ENCODE measurements at places on chromosomes 13 and 19.

DNA sequence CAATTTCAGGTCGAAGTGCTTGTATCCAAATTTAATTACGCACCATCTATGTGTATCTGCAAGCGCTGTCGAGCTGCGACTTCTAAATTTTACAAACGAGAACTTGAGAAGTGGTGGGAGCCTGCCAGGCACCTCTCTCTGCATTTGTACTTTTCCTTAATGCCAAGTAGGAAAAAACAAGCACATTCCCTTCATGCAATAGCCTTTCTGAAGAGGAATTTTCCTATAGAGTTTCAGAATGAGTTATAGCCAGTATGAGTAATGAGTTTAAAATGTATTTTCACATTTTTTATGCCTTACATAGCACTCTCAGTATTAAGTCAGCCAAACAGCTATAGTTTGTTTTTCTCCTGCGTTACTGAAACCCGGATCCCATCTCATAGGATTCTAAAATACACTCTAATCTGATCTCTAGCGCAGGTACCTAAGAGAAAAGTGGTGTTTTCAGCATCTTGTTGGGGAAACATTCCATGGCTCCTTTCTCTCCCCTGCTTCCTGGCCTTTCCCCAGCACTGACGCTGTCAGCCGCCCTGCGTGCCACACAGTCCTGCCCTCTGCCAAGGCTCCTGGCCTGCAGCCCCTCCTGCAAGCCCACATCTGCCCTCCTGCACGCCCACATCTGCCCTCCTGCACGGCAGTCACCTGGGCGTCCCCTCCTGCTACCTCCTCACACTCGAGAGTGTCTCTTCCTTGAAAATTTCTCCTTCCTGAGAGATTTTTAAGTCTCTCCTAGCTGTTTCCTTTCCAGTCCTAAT, 526.9 kb downstream of the MYO16 start:
- no peak for DNase-seq

- no peak for DNase-seq
Measured at GRCh38 chr13:44703371-44703770, 127.2 kb upstream of the TSC22D1 start.

- DNase-seq, result no peak
Measured at GRCh38 chr19:16945364-16945714, 56.5 kb downstream of the F2RL3 start.

GRCh38 chr19:38145623-38146022, 78.4 kb downstream of the DPF1 start:
- no peak for DNase-seq

- no peak for DNase-seq
Measured at GRCh38 chr19:45717983-45718650, 12.6 kb downstream of the FBXO46 start.

DNA sequence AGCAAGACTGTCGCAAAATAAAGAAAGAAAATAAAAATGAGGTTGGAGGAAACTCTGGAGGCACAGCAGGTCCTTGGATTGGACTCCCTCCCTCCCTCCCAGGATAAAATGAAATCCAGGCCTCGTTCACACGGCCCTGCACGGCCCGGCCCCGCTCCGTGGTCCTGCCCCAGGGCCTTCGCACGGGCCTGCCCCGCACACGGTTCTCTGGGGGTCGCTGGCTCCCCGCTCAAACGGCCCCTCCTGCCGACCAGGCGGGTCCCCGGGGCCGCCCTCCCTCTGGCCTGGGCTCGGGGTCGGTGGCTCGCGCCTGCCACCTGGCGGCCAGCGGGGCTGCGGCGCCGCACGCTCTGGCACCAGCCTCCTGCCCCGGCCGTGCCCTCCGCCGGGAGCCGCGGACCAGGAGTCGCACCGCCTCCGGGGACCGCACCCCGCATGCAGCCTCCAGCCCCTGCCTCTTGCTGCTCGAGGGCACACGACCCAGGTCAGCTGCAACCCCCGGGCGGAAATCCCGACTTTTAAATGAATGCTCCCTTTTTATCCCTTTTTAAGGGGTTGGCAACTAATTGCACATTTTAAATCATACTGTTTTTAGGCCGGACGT, 1.5 kb upstream of the WDR18 start:
- peak; percentile 84 for DNase-seq

GRCh38 chr19:38733241-38733492, 11.1 kb downstream of the CAPN12 start:
- no peak for DNase-seq

DNA sequence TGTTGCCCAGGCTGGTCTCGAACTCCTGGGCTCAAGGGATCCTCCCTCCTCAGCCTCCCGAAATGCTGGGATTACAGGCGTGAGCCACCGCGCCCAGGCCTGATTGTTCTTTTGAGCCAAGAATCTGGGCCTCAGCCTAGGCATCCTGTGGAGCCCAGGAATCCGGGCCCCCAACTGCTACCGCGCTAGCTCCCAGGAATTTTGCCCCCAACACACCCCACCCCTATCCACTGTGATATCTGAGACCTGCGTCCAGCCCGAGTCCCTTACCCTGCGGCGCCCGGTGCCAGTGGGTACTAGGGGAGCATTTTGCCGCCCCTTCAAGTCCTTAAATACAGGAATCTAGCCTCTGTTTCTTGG, 838 bp upstream of the MYADM start:
- DNase-seq, result no peak

- no peak for DNase-seq
Measured at GRCh38 chr19:45782820-45783785, 813 bp upstream of the DMPK start.

- DNase-seq, result peak; percentile 34
Measured at GRCh38 chr13:32581177-32581786, 5.0 kb upstream of the PDS5B start.

GRCh38 chr13:34779171-34779570, 162.9 kb upstream of the NBEA start:
- DNase-seq, result no peak

GRCh38 chr13:96191367-96191766, 101.5 kb downstream of the HS6ST3 start:
- no peak for DNase-seq

DNA sequence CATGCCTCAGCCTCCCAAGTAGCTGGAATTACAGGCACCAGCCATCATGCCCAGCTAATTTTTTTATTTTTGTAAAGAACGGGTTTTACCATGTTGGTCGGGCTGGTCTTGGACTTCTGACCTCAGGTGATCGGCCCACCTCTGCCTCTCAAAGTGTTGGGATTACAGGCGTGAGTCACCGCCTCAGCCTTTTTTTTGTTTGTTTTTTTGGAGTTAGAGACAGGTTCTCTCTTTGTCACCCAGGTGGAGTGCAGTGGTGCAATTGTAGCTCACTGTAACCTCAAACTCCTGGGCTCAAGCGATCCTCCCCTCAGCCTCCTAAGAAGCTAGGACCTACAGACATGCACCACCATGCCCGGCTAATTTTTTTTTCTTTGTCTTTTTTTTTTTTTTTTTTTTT, 15.6 kb upstream of the NOTCH3 start:
- DNase-seq, result no peak

GRCh38 chr13:20815464-20815863, 41.7 kb upstream of the EEF1AKMT1 start:
- DNase-seq, result no peak

DNA sequence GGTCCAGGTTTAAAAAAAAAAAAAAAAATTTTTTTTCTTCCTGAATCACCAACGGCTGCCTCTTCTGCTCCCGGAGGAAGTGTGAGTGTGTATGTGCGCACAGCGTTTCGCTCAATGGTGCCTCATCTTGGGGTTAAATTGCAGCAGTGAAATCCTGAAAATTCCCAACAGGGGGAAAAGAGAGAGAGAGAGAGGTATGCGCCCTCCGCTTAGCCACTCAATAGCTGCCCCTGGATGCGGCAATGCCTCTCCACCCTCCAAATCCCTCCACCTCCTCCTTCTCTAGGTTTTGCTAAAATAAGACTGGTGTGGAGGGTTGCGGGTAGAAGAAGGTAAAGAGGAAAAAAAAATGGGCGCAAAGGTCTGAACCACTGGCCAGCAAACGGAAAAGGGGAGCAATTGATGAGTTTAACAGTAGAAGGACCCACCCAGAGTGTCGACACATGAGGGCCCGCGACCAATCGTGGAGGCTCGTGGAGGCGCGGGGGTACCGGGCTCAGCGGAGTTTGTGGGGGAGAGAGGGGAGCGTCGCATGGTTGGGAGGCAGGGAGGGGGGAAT, 853 bp upstream of the CACNA1A start:
- no peak for DNase-seq

GRCh38 chr13:97583907-97584497, 150.0 kb downstream of the RAP2A start:
- no peak for DNase-seq

DNA sequence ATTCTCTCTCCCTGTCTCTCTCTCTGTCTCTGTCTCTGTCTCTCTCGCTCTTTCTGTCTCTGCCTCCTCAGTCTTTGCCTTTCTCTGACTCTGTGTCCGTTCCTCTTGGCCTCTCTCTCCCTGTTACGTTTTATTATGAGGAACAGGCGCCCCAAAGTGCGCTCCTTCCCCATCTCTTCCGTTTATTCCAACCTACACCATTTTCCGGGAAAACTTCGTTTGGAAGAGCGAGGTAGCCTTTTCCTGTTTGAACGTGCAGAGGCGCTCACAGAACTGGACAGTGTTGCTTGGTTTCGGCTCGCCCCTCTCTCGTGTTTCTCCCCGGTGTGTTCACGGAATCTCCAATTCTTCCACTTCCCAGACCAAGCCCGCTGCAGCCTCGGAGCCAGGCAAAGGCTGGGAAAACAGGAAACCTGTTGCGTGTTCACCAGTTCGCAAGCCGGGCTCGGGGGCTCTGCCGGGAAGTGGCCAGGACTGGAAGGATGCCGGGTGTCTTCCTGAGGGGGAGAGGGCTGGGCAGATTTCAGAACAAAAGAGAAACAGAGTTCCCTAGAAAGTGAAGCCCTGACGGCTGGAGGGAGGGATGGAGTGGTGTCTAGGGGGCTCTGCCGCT, 605 bp downstream of the TMEM255B start:
- DNase-seq, result no peak

GRCh38 chr19:6450166-6450565, 9.4 kb downstream of the SLC25A23 start:
- DNase-seq, result no peak

- DNase-seq, result no peak
Measured at GRCh38 chr13:51683597-51683996, 99.3 kb downstream of the WDFY2 start.

DNA sequence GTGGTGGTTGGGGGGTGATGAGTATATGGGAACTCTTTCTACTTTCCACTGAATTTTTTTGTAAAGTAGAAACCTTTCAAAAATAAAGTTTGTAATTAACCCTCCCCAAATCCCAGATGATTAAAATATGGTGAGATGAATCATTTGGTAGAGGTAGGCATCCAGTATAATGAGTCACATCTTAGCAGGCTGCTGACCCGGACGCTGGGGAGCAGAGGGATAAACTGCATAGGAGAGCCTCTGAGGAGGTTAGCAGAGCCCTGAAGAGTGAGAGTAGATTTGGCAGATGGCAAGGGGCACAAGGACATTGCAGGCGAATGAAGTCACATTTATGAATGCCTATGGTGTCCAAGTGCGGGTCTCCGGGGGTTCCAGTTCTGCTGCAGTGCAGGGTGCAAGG, 293.8 kb downstream of the FGF9 start:
- DNase-seq, result no peak

- DNase-seq, result no peak
Measured at GRCh38 chr13:109146912-109147647, 517.7 kb downstream of the MYO16 start.

DNA sequence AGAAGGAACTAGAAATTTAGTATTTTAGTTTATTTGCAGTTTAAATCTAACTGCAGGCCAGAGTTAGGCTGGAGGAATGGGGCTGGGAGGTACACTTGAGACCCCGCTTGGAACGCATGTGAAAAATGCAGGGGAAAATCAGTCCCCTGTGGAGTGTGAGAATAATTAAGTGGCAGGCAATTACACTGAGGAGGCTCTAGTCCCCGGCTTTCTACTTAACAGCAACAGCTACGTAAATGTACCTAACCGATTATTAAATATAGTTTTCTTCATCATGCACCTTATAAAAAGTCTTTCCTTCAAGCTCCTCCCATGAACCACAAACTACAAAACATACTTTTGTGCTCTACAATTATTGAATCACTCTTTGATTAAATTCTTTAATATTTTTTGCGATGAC, 804 bp downstream of the ZNF708 start:
- no peak for DNase-seq

DNA sequence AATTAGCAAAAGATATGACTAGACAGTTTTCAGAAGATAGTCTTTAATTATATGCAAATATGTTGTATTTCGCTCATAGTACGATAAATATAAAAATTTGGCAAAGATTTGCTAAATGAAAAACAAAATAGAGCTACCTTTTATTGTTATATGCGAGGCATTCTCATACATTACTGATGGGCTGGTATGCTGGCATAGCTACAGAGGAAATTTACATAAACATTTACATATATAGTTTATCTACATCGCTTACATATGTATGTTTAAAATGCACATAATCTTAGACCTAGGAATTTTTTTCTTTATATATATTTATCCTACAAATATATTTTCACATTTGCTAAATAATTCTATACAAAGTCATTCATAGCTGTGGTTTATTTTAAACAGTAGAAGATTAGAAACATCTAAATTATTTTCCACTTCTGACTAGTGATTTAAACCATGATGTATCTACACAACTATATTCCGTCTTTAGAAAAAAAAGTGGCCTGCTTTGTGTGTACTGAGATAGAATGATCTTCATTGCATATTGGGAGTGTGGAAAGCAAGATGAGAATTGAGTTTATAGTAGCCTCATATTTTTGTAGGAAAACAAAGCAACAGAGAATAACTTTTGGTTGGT, 1345.0 kb upstream of the SLC10A2 start:
- DNase-seq, result no peak

DNA sequence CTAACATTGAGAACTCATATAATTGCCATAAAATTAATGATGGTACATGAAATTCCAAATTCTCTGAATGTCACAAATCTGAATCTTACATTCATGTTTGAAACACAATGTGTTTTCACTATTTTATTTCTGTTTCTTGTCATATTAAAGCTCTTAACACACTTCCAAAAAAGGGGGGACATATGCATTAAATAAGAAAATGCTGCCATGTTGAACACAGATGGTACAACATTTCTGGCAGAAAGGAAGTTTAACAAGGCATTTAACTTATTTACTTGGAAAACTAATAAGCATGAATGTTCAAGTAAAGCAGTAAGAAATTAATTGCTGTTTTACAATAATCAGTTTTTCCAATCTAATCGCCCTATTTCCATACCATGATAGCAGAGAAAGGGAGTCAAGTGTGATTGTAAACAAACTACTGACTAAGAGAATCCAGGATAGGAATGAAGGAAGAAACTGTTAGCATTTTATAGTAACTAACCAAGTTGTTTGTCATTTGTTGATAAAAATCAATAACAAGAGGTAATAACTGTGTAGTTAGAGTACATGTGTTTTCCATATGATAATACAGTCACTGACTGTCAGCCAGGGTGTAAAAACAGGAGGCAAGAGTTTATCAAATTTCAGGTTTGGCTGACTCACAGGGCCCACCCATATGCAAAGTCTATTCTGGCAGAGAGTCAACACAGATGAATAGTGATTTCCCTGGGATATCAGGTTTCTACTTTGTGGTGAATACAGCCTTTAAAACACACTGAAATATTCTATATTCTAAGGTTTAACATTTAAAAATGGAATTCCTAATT, 5.7 kb upstream of the FOXO1 start:
- DNase-seq, result no peak

All from naive thymus-derived CD8-positive, alpha-beta T cell (primary cell).